Activated CD8-positive, alpha-beta memory T cell treated with anti-CD3 and anti-CD28 coated beads for 1 hour (primary cell): ENCODE measurements at places on chromosomes 4 and X.

DNA sequence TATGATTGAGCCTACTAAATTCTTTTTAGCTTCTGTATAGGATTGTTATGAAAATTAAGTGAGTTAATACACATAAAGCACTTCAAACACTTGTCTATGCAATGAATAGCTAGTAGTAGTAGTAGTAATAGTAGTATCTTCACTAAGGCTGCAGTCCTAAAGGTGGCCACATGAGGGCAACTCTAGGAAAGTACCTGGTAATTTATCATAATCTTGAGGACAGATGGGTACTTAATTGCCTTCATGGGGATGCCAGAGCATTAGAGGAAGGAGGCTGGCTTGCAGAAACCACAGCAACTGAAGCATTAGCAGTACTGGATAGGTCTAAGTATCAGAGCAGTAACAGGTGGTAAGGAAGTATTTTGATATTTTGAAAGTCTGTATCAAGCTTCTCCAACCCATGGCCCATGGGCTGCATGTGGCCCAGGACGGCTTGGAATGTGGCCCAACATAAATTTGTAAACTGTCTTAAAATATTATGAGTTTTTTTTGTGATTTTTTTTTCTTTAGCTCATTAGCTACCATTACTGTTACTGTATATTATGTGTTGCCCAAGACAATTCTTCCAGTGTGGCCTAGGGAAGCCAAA lies 17.3 kb downstream of the NIPAL1 start:
- peak; percentile 27 for DNase-seq

- DNase-seq = no peak
Observed at GRCh38 chrX:55754861-55755294, 37.3 kb downstream of the RRAGB start.

DNA sequence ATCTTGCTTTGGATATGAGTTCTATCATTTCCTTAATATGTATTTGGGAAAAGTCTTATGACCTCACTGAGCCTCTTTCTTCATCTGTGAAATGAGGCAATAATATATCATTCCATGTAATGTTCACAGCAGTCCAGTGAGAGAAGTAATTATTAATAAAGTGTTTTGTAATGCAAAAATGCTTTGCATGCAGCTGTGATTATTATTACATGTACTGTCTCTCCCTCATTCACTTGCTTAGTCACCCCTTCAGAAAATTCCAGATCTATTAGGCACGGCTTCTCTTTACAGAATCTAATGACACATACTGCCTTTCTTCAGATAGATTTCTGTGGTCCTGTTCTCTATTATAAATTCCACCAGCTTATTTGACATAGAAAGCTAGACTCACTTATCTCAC lies 53.5 kb upstream of the FGF13 start:
- DNase-seq = no peak

DNA sequence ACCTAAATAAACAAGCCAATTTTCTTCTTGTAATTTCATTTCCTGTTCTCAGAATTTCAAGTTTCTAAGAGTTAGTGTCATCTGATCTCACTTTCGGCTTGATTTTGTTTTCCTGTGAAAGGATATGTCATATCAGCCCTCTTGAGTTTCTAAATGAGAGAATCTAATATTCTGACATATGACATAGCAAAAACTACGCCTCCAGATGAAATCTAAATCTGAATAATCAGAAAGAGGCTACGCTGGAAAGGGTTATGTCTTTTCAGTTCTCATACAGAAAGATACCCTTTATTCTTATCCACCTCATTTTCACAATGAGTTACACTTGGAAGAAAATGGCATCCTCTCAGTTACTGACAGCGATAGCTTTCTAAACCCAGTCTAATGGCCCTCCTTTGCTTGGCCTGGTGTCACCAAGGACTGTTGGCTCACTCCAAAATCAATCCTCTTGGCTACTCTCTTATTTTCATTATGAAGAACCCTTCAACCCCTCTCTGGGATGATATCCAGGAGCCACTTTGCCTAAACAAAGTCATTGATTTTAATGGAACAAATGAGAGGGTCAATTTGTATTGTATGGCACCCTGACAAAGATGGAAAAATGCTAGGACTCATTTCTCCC lies 65.6 kb downstream of the ASB9 start:
- no peak for DNase-seq

DNA sequence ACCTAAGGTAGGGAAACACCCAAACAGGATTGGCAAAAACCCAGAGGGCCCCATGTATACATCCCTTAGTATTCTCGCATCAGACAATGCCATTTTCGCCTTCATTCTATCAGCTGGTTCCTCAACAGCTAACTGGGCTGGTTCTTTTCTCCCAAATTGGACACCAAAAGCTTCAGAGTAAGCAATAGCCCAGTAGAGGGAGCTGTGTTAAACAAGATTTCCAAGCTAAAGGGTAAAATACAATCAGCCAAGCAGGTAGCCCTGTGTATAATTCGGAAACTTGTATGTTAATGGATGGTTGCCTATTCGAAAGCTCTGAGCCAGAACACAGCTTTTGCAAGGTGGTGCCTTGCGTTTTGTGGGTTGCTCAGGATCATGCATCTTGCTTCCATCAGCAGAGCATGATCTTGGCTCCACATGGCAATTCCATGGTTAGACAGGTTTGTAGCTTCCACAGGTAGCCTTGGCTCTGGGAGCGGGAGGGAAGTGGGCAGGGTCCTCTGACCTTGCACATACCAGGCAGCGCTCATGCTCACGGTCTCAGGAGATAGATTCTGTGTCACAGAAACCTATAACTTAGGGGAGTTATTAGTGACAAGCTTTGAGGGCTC lies 115.2 kb upstream of the LNX1 start:
- DNase-seq = no peak

GRCh38 chrX:45479196-45479834 lies 278.6 kb upstream of the DIPK2B start:
- no peak for DNase-seq

GRCh38 chrX:9108054-9108453 lies 74.1 kb upstream of the FAM9B start:
- no peak for DNase-seq

GRCh38 chr4:158490629-158491028 lies 31.1 kb upstream of the RXFP1 start:
- DNase-seq = no peak

DNA sequence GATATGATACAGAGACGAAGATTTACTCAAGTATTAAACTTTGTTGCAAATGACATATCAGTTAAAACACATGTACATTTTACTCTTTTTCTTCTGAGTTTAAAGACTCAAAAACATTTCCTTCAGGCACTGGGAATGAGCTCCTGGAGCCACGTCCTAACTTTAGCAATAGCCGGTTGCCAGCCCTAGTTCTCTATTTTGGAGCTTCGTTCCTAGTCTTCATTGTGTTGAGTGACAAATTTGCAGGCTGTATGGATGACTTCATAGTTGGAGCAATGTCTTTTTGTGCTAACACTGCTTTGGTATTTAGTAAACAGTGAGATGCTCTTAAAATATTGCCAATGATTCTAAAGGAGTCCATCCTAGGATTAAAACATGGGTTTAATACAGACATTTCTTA lies 190.9 kb downstream of the FAT4 start:
- DNase-seq = no peak

DNA sequence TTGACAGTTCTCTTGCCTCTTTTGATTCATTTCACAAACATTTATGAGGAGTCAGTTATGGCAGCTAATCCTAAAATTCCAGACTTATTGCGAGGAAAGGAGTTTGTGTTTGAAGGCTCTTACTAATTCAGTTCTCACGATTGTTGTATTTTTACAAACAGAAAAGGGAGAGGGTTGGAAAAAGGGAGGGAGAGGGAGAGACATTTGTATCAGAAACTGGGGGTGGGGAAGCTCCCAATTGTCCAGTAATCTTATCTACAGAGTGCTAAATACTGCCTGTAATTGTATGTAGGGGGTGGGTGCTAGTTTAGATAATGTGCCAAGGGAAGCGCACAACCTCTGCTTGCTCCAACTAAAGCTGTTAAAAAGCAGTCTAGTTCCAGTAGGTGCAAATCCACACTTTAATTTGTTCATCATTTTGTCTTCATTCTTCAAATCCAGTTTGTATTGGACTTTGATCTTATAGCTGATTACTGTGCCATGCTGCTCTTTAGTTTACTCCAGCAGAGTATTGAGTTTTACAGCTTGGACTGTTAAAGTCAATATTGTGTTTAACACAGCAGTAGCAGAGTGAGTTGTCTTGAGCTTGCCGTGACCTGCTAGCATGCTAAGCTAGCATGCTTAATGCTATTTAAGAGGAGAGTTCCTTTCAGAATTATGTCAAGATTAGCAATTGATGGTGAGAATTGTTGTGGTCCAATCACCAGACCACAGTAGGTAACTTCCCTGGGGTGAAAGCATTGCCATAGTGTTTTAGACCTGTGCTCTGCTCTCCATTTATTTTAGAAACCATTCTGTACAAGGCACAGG lies 13.9 kb downstream of the FNIP2 start:
- DNase-seq = no peak

- DNase-seq = no peak
Observed at GRCh38 chr4:36348403-36348938, 67.1 kb downstream of the DTHD1 start.

- DNase-seq = no peak
Observed at GRCh38 chr4:91827914-91828313, 475.9 kb upstream of the GRID2 start.

DNA sequence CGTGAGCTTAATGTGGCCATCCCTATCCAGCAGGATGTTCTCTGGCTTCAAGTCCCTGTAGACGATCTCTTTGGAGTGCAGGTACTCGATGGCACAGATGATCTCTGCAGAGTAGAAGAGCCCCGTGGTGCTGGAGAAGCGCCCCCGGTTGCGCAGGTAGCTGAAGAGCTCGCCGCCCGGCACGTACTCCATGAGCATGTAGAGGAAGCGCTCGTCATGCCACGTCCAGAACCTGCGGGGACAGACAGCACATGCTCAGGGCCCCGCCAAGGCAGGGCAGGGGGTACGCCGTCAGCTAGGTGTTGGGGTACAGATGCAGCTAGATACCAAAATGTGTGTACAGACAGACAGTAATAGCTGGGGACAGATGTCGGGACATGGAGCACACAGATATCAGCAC lies 58.3 kb downstream of the PRKX start:
- no peak for DNase-seq

DNA sequence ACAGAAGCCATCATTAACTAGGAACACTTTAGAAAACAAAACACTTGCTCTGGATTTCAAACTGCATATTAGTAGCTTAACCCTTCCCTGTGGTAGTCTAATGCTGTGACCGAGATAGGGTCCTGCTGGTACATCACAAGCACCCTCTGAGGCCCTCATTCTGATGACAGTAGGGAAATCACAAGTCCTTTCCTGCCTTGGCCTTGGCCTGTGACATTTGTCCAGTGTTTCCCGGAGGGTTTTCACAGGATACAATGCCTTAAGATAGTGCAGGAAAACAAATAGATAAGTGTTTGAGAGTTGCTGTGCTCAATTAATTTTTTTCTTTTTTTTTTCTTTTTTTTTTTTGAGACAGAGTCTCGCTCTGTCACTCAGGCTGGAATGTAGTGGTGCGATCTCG lies 29.0 kb downstream of the SYAP1 start:
- no peak for DNase-seq

GRCh38 chr4:23959396-23960148 lies 69.7 kb upstream of the PPARGC1A start:
- no peak for DNase-seq
